ENCODE measurements at places on chromosomes 2 and 18. TPM values are rescaled to one million over a fixed set of nuclear protein-coding genes. Genes with fewer than 3 reads are reported as not detected.

DNA sequence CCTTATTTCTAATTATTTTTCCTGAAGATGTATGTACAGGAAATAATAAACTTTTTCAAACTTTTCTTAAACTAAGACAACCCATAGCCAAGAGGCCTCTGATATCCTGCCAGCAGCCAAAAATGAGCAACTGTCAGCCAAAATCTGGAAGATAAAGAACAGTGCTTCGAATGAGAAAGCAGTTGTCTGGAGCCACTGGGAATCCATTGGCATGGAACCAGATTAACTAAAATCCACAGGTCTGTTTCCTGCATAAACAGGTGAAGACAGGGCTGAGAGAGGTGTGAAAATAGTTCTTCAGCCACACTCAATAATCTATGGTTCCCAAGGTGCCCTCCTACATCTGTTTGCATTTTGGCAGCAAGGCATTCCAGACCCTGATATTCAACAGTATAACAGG, 1076.7 kb upstream of the PIK3C3 start:
- no peak for DNase-seq

ANKRD53 gene
- polyA plus RNA-seq, result 1.7 TPM

DNA sequence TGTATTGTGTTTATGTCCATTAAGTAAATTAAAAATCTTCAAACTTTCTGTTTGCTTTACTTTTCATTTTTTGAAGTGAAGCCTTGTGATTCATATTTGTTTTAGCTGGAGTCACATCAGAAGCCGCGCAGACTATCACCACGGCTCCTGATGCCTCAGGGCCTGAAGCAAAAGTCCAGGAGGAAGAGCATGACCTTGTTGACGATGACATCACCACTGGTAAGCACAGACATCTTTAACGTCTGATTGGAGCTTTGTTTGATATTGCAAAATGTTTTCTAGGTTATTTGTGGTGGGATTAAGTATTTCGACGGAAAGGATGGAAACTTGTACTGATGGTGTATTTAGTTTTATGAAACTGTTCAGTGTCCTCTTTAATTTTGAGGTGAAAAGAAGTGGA, 164.8 kb downstream of the WDR7 start:
- DNase-seq, result no peak

SERPINB3 gene
- polyA plus RNA-seq, result not detected

ASPRV1 gene
- 0.22 TPM for polyA plus RNA-seq

SCYGR1 gene
- polyA plus RNA-seq, result not detected

- no peak for DNase-seq
Observed at GRCh38 chr2:37422816-37423215, 78.4 kb downstream of the QPCT start.
